ENCODE measurements at places on chromosomes 2 and 18.

- no peak for DNase-seq
Measured at GRCh38 chr2:111022633-111023032, 98.1 kb upstream of the BCL2L11 start.

- DNase-seq = no peak
Measured at GRCh38 chr2:190376083-190376482, 32.1 kb upstream of the MFSD6 start.

DNA sequence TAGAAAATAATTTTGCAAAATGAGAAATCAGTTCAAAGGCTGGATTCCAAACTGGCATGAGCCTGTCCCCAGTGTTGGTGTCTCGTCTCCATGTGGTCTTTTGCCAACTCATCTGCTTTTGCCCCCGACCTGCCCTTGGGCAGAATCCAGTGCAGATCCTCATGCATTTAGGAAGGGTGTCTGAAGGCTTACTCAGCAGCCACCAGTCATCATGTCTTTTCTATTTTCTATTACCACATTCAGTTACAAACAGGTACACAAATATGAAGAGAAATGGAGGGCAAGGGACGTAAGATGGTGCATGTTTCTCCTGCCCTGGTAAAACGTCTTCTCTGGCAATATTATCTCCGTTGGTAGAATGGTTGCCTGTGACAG lies 43.5 kb downstream of the E2F6 start:
- DNase-seq = no peak

GRCh38 chr2:226589043-226589442 lies 210.6 kb downstream of the IRS1 start:
- no peak for DNase-seq

DNA sequence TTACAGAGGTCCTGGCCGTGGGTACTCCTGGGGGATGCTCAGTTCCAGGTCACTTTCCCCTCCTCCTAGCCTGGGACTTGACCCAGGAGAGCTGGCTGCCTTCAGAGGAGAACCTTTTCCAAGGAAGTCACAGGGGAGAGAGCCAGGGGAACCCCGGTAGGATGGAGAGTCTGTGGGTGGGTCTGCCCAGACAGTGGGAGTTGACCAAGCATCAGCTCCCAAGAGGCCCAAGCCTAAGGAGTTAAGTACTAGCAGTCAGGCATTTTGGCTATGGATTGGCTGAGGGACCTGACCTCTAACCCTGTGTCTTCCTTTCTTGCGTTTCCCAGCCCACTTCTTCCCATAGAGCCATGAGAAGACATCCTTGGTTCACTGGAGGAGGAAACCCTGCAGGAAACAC lies 48.8 kb upstream of the PLB1 start:
- no peak for DNase-seq

GRCh38 chr2:238929242-238930081 lies 81.6 kb downstream of the TWIST2 start:
- DNase-seq = no peak

DNA sequence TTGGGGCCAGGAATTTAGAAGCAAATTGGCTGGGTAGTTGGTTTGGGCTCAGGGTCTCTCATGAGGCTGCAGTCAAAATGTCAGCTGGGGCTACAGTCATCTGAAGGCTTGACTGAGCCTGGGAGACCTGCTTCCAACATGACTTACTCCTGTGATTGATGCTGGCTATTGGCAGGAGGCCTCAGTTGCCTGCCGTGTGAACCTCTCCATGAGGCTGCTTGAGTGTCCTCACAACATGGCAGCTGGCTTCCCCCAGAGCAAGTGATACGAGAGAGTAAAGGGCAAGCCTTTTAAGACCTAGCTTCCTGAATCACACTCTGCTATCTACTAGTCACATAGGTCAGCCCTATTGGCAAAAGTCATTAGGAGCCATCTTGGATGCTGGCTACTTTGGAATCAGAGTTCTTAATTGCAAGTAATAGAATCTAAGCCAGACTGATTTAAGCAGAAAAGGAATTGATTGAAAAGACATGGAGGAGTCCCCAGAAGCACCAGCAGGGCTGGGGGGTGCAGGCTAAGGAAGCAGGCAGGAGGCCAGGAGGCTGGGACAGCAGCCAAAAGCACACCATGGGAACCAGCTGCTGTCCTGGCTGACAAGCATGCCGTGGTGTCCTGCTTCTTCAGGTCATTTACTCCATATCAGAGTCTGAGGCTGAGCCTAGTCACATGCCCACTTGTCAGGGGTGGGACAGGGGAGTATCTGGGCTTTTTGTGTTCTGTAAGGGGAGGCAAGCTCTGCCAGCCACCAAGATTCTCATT lies 7.8 kb upstream of the GIGYF2 start:
- no peak for DNase-seq

GRCh38 chr18:26654616-26655524 lies 106.5 kb upstream of the KCTD1 start:
- no peak for DNase-seq

- DNase-seq = no peak
Measured at GRCh38 chr2:200448455-200448854, 61.4 kb downstream of the KCTD18 start.

DNA sequence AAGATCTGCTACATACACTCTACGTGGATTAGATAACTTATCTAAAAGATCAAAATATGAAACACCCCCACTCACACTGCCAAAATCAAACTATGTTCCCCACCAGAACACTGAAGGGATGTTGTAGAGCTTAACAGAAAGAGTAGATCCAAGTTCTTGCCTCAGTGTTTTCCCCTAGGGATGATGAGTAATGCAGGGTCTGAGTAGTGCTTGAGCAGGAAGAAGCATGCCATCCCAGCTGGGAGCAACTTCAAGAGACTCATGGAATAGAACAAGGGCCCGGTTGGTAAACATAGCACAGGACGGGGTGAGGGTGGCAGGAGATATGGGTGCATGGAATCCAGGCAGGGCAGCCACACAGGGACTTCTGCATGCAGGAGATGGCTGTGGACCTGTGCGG lies 74.3 kb downstream of the SNTG2 start:
- DNase-seq = no peak

DNA sequence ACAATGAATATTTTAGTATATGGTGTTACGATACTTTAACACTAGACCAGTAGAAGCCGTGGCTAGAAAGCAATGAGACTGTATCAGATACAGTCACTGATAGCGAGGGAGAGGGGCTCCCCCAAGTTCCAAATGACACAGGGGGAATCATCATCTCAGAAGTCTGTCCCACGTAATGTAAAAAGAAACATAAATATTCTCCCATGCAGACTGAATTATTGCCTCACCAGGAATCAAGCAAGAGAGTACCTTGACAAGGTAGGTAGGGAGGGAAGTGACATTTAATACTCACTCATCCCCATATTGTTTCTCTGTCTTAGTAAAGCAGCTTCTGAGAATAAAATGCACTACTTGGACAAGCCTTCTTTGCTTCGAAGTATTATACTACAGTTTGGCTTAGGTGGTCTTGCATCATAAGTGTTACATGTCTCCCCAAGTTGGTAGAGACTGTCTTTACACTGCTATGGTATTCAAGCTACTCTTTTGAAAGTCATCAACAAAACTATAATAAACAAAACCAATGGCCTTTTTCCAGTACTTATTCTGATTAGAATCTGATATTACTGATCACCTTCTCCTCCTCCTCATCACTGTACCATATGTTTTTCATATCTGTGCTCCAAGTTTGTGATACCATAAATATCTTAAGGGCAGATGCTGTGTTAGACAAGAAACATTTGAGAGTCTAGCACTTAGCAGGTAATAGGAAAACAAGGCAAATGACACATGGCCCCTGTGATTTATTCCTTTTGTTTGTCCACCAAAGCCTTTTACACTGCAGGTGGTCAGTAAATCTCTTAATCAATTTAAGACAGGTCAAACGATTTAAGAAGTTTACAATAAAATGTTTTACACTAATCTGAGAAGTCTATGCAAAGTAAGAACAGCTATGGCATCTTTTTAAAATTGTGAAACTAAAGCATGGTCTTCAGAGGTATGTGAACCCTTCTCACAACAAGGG lies 2.7 kb downstream of the LAPTM4A start:
- DNase-seq = no peak

DNA sequence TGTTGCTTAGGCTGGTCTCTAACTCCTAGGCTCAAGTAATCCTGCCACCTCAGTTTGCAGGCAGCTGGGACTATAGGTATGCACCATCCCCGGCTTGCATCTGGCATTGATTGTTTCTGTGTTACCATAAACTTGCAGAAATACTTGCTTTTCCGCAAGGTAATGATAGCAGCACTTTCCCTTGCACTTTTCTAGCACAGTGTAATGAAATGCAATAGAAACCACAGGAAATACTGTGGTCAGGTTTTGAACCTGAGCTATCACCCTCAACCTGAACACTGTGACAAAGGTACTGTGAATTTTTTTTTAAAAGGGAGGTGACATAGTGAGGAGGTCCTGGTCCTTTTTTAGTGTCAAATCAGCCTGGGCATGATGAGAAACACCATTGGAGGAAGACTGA lies 38.3 kb downstream of the DHRS9 start:
- no peak for DNase-seq

GRCh38 chr2:112827604-112828185 lies 8.9 kb downstream of the IL1B start:
- no peak for DNase-seq

GRCh38 chr18:3540805-3541548 lies 91.0 kb downstream of the TGIF1 start:
- DNase-seq = no peak

GRCh38 chr2:69291004-69291650 lies 95.9 kb downstream of the GFPT1 start:
- no peak for DNase-seq

DNA sequence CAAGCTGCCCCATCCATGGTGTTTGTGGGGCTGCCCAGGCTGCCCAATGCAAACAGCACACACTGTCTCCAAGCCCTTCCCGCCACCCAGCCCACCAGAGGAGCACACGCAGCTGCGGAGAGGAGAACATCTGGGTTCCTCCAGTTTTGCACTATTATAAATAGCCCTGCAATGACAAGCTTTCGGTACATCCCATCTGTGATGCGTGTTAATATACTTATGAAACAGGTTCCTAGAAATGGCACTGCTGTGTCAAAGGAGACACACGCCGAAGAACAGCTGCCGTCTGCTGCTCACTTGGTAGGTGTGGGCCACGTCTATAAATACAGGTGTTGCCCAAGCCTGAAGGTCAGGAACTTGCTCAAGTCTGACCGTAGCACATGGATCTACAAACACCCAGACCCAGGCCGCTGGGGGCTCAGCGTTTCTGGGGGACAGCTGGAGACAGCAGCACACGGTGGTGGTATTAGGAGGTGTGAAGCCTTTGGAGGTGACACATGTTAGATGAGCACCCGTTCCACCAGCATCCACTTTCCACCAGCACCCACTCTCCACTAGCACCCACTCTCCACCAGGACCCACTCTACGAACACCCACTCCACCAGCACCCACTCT lies 34.3 kb downstream of the PXDN start:
- DNase-seq = no peak

GRCh38 chr18:67845035-67845434 lies 328.5 kb upstream of the DSEL start:
- no peak for DNase-seq

DNA sequence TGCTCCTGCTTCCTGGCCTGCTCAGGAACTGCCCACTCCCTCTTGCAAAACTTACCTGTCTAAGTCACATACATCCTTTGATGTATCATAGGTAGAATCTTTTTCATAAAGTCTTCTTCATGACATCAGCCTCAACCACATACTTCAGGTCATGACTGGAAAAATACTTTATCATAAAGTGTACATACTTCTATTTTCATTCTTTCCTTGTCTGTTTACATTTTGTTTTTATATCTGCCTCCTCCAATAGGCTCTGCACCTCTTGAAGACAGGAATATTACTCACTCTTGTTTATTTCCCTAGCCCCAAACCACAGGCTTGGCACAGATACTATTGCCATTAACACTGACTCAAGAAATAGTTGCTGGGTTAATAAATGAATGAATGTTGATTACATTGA lies 43.6 kb upstream of the ZNF804A start:
- DNase-seq = no peak

DNA sequence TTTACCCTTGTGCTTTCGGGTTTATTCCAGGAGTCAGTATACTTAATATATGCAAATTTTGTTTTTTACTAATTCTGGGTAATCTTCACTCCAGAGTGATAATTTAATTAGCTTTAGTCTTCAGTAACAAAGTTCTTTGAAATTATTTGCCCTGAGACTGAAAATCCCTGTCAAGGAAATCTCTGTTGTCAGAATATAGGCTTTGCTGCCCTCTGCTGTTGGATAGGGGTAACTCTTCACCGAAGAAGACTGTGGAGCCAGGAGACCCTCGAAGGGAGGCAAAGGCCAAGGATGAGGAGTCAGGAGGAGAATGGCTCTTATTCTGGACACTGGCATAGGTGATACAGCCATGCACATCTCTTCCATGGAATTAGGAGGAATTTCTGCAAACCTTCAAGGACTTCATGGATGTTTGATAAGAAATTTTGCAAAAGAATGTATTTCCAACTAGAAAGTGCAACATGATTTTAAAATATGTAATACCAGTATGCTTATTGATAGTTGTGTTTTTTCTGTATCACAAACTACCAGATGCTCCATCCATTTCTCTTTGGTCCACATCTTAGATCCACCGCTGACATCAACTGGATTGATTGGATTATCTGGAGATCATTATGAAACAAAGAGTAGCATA lies 182.3 kb downstream of the RDH14 start:
- DNase-seq = no peak

- DNase-seq = no peak
Measured at GRCh38 chr2:43777306-43777926, 3.6 kb downstream of the DYNC2LI1 start.

GRCh38 chr2:180657054-180657453 lies 323.4 kb upstream of the UBE2E3 start:
- no peak for DNase-seq

GRCh38 chr18:55506074-55506473 lies 81.9 kb downstream of the TCF4 start:
- no peak for DNase-seq

GRCh38 chr2:127735537-127736399 lies 34.5 kb downstream of the SFT2D3 start:
- DNase-seq = no peak

- no peak for DNase-seq
Measured at GRCh38 chr2:27771202-27771547, 344 bp upstream of the MRPL33 start.

DNA sequence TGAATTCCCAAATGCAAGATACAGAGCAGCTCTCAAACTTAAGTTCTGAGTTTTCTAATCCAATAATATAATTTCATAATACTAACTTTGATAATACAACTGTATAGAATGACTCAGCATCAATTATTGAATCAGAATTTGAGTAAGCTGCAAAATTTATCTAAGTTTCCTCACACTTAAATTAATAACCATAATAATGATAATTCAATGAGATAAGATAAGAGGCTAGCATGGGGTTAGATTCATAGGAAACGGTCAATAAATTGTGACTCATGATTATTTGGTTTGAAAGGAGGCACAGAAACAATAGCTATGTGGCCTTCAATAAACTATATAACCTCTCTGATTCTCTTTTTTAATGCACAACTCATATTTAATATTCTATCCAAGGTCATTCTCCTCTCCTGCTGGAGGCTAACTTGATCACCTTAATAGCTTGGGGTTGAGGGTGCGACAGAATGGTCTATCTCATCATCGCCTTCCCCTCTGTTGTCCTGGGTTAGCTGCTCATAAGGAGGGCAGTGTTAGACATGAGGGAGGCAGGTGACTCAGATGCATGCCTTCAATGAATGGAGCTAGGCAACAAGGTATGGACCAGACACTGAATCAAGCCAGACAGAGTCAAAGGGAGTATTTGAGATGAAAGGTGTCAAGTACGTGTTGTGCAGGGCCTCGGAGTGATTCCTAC lies 36.2 kb upstream of the BMP10 start:
- no peak for DNase-seq

All from cortex of kidney (tissue), 1 donor.